CD4-positive, alpha-beta T cell treated with Interleukin-1 beta for 1 hour (primary cell): ENCODE measurements at places on chromosomes 16 and 17.

DNA sequence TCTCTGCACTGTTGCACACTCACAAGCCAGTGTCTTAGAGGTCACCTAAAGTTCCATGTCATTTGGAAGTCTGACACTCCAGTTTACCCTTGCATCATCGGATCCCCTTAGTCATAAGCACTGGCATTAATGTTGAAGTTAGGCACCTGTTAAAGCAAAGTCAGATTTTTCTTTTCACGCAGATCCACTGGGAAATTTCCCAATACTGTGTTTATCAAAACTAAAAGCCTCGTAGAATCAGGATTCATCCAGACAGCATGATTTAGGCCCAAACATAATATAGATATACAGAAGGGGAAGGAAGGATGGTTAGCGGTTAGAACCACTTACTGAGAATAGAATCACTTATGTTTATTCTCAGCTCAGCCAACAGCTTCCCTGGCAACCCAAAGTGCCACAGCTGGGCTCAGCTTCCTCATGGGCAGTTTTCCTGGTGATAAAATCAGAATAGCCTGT lies 30.1 kb upstream of the HAPSTR1 start:
- DNase-seq, result no peak

DNA sequence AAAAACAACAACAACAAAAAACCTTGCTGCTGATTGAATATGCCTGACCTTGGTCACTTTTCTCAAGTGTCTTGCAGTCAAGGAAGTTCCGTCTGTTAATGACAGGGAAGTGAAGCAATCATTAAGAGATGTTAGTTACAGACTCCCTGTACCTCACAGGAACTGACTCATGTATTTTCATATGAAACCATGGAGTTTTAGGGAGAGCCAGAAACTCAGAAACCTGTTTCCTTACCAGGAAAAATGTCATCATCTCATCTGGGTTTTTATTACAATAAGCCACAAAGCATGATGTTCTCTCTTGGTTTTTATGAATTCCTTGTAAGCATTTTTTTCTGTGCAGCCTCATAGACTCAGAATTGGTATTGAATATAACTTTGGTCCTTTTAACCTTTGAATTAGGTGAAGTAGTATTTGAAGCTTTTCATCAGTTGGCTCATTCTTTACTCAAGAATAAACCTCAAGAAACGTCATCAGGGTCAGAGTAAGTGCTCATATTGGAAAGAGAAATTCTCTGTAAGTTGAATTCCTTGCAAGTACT lies 10.3 kb downstream of the LYRM1 start:
- DNase-seq, result no peak

DNA sequence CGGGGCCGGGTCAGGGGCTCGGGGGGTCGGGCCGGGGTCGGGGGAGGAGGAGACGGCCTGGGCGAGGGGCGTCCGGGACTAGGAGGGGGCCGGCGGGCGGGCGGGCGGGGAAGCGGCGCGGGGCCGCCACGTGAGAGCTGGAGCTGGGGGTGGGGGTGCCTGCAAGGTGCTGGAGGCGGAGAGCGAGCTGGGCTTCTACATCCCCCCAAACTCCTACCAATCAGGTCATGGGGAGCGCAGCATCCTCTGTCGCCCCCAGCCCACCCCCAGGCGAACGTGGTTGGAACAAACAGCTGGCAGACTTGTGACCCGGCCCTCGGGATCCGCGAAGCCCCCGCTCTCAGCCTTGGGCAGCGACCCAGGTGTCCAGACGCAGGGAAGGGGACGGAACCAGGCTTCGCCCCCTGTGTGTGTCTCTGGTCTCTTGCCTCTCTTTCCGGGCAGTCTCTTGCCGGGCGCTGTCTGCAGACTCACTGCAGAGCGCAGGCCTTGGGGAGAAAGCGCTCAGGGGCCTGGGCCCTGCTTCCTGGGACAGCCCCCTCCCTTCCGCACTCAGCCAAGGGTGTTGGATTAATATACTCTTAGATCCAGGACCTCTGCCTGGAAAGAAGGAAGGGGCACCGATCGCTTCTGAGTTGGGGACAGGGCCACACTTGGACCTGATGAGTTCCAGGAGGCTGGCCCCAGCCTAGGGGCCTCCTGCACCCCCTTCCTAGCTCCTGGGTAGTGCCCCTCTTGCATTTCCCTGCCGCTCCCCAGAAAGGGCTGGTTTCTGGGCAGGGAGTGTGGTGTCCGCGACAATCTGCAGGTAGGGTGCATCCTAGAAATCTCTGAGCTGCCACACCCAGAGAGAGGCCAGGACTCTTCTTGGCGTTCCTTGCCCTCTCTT lies 722 bp downstream of the RASL10B start:
- no peak for DNase-seq

GRCh38 chr17:35068249-35068648 lies 4.7 kb upstream of the RFFL start:
- DNase-seq, result no peak

DNA sequence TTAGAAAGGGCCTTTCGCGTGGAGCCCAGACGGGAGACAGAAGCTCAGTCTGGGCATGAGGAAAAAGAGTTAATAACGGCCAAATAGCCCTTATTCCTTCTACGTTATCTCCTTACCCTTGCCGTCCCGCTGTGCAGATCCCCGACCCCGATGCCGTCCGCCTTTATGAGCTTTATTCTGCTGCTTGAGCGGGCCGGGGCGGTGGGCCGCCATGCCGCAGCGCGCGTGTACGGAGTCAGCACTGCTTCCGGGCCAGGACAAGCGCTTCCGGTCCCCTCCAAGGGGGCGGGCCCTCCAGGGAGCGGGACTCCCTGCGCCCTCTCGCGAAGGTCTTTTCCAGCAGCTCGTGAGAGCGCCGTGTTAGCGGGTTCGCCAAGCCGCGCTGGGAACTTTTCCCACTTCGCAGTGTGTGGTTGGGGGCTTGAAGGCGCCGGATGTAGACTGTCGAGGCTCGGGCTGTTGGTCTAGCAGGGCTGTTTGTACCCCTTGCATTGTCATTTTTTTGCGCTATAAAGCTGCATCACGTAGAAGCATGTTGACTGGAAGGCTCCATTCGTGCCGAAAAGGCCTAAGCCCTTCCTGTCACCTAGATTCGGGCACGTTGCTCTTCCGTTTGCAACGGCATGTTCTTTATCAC lies at the start of gene TSR1:
TSR1 (minus strand) TSS at position 243 of the 637 bp plus-strand sequence; CDS start at position 213, 30 bp downstream.
- DNase-seq, result peak; percentile 85

DNA sequence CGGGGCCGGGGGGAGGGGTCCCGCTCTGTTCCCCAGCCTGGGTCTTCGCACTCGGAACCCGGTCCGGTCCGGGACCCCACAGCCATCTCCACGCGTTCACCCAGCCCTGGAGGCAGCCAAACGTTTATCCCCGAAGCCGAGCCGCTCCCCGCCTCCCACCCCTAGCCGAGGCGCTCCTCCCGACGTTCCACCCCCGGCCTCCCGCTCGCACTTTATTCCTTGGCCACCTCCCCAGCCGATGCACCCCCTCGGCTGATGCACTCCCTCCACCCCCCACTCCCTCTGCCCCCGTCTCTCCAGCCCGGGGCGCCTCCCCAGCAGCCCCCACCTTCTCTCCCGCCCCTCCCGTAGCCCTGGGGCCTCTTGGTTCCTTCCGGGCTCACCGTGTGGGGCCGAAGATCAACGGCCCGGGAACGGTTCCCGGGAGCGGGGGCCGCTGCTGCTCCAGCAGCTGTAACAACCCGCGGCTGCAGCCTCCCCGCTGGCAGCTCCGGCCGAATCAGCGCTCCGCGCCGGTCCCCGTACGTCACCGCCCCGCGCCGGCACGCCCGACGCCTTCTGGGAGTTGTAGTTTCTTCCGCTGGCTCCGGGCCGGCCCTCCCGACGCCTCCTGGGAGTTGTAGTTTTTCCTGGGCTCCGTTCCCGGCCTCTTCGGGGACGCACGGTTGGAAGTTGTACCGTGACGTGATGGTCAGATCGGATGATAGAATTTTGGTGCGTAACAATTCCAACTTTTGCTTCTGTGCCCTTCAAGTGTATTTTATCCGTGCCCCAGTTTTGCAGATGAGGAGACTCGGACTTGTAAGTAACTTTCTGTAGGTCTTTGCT lies at the start of the genes LRRC3C and ORMDL3:
LRRC3C (plus strand) TSS at position 632 of the 828 bp plus-strand sequence. CDS start 13,792 bp downstream, outside the sequence.
ORMDL3 (minus strand) TSS at position 501 of the 828 bp plus-strand sequence. CDS start 3,398 bp downstream, outside the sequence.
- DNase-seq, result peak; percentile 92

DNA sequence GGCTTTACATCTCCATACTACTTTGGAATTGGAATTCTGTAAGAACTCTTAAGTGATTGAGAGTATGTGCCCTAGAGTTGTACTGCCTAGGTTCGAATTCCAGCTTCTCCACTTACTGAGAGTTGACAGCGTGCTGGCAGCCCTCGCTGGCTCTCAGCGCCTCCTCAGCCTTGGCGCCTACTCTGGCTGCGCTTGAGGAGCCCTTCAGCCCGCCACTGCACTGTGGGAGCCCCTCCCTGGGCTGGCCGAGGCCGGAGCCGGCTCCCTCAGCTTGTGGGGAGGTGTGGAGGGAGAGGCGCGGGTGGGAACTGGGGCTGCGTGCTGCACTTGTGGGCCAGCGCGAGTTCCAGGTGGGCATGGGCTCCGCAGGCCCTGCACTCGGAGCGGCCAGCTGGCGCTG lies 13.3 kb downstream of the PPM1D start:
- no peak for DNase-seq

GRCh38 chr16:4534151-4534790 lies 4.3 kb downstream of the CDIP1 start:
- DNase-seq, result peak; percentile 56

GRCh38 chr16:89012622-89012995 lies 35.6 kb upstream of the CBFA2T3 start:
- no peak for DNase-seq

GRCh38 chr17:77332034-77332971 lies 191.5 kb downstream of the SEC14L1 start:
- peak; percentile 57 for DNase-seq

GRCh38 chr17:7079581-7080455 lies at the start of gene CLEC10A:
CLEC10A (minus strand) TSS chr17:7080251; CDS start chr17:7078812, 1,439 bp downstream.
- DNase-seq, result no peak

- DNase-seq, result peak; percentile 11
Measured at GRCh38 chr17:42843358-42843934, 934 bp upstream of the AOC2 start.

DNA sequence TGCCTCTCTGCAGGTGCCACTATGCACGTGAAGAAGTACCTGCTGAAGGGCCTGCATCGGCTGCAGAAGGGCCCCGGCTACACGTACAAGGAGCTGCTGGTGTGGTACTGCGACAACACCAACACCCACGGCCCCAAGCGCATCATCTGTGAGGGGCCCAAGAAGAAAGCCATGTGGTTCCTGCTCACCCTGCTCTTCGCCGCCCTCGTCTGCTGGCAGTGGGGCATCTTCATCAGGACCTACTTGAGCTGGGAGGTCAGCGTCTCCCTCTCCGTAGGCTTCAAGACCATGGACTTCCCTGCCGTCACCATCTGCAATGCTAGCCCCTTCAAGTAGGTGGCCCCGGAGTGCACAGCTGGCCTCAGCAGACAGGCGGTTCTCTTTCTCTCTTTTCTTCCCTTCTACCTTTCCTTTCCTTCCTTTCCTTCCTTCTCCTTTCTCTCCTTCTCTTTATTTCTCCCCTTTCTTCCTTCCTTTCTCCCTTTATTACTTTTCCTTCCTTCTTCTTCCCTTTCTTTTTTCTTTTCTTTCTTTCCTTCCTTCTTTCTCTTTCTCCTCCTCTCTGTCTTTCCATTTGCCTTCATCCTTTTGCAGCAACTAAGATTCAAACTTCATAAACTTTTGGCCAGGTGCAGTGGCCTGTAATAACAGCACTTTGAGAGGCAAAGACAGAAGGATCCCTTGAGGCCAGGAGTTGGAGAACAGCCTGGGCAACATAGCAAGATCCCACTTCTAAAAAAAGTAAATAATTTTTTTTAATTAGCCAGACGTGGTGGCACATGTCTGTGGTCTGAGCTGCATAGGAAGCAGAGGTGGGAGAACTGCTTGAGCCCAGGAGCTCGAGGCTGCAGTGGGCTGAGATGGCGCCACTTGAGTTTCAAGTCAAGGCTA lies 46.7 kb downstream of the SCNN1B start:
- no peak for DNase-seq

- DNase-seq, result peak; percentile 51
Measured at GRCh38 chr16:72927199-72928089, 120.5 kb downstream of the ZFHX3 start.

DNA sequence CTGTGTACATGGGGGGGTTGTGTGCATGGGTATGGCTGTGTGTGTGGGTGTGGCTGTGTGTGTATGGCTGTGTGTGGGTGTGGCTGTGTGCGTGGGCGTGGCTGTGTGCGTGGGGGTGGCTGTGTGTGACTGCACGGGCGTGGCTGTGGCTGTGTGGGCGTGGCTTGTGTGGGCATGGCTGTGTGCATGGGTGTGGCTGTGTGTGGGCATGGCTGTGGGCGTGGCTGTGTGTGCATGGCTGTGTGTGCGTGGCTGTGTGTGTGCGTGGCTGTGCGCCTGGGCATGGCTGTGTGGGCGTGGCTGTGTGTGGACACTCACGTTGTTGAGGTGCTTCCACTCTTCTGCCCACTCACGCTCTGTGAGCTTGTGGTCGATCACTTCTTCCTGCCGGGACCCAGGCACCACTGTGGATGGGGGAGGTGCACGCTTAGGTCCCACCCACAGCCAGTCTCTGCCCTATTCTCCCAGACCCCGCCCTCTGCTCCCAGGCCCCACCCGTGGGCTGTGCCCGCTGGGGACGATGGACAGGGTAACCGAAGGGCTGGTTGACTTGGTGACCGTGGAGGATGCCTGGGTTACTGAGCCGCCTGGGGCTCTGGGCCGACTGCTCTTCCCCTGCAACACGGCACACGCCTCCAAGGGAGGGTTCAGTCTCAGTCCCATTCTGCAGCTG lies 16.0 kb upstream of the PABPN1L start:
- peak; percentile 34 for DNase-seq

GRCh38 chr16:28320741-28321140 lies 28.4 kb downstream of the SBK1 start:
- DNase-seq, result no peak

DNA sequence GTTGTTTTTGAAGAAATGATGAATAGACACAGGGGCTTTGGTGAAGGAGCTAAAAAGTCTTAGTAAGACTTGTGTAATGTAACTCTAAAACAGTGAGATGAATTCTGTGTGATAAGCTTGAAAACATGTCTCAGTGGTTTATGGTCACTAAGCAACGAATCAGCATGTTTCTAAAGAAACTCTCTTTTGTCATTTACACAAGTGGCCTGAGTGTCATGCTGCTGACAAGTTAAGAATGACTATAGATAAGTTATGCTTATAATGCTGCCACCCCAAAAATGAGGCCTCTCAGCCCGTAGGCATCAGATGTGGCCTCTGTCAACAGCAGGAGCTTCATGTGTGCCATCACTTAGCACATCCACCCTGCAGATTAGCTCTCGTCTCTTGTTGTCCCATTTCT lies 8.7 kb downstream of the COX10 start:
- no peak for DNase-seq

DNA sequence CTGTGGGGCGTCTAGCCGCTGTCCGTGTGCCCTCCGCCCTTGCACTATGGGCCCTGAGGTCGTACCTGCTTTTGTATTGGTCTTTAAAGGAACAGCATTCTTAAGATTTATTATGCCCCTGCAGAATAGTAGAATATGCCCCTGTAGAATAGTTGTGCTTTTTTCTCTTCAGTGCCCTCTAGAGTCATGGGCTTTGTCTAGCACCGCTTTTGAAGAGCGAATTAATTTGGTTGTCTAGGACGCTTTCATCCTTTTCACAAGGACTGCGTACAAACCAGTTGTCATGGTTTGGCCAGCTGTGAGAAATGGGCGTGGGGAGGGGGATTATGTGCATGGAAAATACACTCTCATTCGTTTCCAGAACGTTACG lies 621 bp downstream of the CEP95 start:
- peak; percentile 40 for DNase-seq

- DNase-seq, result no peak
Measured at GRCh38 chr17:15121426-15121825, 143.7 kb downstream of the PMP22 start.
